ENCODE measurements at places on chromosomes 16 and 17.

- DNase-seq = no peak
These were observed 69.7 kb upstream of the DNAJA2 start for GRCh38 chr16:47043200-47043599.

GRCh38 chr17:79548116-79548515 lies 62.7 kb downstream of the RBFOX3 start:
- DNase-seq = no peak

- no peak for DNase-seq
These were observed 94.2 kb downstream of the MAP2K4 start for GRCh38 chr17:12114686-12115418.

- DNase-seq = no peak
These were observed 20.5 kb downstream of the PRKCB start for GRCh38 chr16:23856251-23856709.

- DNase-seq = no peak
These were observed 48.9 kb downstream of the ERCC4 start for GRCh38 chr16:13968835-13969234.

- DNase-seq = no peak
These were observed 16.9 kb upstream of the KDM6B start for GRCh38 chr17:7816926-7817642.

DNA sequence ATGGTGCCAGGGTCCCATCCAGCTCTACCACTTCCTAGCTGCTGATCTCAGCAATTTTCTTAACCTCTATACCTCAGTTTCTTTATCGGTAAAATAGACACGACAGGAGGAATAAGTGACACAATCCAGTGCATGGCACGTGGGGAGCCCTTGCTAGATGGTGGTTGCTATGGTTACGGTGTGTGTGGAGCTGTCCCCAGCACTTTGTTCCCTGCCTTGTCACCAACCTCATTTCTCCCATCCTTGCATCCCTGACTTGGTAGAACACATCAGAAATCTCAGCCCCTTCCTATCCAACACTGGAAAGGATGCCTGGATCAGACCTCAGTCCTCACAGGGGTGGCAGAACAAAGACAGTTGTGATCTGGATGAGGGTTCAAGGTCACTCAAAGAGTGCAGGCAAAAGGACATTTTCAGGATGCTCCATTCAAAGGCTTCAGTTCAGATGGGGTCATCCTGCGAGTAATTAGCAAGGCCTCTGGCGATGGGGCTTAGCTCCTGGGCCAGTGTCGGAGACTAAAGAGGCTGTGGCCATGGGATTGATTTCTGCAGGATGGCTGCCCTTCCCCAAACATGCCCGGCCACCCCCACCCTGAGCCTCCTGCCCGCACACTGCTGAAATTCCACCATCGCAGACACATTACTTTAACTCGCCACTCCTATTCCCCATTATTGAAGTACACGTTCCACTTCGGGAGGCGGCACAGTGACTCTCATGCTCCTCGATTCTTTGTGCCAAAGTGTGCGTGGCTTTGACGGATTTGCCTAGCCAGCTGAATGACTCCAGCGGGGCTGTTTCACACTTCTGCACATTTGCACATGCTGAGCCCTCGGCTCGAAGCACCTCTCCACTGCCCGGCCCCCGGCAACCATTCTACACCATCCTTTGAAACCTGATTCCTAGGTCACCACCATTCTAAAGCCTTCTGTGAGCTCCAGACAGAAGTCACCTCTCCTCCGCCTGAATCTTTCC lies 40.3 kb downstream of the WNT3 start:
- no peak for DNase-seq

DNA sequence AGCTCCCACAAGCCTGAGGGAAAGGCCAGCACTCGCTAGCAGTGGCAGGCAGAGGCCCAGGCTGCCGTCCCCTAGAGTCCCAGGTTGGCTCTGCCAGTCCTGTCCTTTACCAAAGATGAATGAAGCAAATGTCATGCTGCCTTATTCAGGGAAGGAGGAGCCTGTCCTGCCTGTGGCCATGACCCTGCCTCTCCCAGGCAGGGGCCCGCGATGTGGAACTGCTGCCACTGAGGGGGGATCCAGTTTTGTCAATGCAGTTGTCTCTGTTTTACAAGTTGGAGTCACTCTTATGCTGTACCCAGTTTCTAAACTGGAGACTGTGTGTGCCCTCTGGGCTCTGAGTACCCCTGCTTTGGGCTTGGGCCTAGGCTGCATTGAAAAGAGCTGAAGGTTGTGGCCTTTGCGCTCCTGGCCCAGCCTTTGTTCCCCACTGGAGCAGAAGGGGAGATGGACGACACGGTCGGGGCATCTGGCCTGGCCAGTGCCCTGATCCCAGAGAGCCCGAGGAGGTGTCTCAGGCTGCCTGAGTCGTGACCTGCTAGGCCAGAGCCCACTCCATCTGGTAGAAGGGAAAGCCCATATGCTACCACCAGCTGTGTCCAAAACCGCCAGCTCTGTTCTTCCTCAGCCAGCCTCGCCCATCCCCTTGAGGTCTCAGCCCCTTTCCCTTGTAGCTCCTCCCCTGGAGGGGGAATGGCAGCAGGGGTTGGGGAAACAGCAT lies 5.5 kb downstream of the LIMD2 start:
- no peak for DNase-seq

DNA sequence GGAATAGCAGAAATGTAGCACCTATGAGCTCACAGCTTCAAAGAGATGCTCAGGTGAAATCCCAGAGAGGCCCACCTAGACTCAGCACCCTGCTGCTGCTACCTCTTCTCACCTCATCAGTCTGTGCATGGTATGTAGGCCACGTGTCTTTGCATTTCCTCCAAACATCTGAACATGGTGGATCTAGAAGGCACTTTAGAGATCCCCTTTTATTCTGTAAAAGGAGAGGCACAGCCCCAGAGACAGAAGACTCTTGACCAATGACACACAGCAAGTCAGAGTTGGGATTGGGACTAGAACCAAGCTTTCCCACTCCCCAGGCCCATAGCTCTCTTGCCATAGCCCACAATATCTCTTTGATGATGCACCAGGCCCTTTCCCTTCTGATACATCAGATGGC lies 19.4 kb upstream of the NKD1 start:
- DNase-seq = no peak

DNA sequence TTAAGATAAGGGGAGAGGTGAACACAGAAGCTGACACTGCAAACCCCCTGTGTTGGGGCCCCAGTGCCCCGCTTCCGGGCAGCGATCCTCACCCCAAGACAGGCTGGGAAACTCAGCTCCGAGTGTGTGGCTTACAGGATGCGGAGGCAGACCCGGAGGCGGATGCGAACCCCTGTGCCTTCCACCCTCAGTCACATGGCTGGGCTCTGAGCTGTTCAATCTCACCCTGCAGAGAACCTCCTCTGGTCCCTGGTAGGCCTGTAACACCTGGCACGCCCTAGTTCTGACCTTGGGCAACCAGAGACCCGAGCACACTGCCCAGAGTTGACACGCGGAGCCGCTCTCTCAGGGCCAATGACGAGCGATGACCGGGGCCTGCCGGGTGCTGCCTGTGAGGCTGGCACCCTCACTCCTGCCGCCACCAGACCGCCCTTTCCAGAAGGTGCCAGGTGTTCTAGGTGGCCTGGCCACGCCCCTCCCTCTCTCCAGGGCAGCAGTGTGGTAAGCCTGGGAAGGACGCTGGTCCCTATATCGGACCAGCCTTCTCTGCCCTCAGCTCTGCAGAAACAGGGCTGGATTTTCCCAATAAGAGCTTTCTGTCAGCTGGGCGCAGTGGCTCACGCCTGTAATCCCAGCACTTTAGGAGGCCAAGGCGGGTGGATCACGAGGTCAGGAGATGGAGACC lies 23.3 kb downstream of the MEAK7 start:
- DNase-seq = no peak

DNA sequence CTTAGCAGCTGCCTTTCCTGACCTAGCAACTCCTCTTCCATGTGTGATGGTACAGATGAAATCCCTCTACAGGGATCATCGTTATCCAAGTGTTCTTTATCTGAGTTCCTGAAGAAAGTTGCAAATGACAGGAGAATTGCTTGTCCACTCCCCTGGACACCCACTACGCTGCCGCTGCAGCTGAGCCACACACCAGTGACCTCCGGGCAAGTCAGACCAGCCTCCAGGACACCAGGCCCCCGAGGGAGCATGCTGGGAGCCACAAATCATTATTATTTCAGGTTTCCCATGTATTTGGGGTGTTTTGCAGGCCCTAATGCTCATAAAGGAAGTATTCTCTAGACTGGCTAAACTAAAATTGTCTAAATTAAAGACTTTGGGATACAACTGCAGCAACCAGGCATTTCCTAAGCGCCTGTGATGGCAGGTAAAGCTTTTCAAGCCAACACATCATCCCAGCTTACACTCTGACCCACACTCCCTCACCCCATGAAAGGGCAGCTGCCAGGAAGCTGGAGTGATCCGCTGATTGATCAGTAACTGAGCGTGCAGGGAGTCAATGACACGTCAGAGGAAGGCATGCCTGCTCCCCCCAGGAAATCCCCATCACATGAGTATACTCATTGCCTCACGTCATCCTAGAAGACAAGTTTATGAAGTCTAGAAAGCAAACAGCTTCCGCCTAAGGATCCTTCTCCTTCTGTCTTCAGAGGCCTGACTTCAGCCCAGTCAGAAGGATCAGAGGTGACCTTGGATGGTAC lies 14.4 kb downstream of the FA2H start:
- DNase-seq = no peak

GRCh38 chr16:672371-672770 lies 3.1 kb upstream of the RHBDL1 start:
- DNase-seq = no peak

DNA sequence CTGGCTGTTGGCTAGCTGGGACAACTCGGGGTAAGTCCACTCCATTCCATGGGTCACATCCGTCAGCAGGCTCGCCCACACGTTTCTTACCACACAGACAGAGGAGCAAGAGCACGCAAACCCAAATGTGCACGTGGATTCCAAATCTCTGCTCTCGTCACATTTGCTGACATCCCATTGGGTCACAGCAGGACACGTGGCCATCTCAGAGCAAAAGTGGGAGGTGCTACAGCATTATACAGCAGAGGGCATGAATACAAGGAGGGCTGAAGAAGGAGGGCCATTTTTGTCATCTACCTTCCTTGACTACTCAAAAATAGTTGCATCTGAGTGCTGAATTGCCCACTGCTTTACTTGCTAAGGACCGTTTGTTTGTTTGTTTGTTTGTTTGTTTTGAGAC lies 84.7 kb downstream of the RBBP6 start:
- DNase-seq = no peak

- DNase-seq = no peak
These were observed 12.7 kb downstream of the MSI2 start for GRCh38 chr17:57269052-57269451.

GRCh38 chr16:83842291-83842690 lies 34.5 kb downstream of the HSBP1 start:
- no peak for DNase-seq

GRCh38 chr17:65896889-65897288 lies 295.0 kb downstream of the CEP112 start:
- DNase-seq = no peak

DNA sequence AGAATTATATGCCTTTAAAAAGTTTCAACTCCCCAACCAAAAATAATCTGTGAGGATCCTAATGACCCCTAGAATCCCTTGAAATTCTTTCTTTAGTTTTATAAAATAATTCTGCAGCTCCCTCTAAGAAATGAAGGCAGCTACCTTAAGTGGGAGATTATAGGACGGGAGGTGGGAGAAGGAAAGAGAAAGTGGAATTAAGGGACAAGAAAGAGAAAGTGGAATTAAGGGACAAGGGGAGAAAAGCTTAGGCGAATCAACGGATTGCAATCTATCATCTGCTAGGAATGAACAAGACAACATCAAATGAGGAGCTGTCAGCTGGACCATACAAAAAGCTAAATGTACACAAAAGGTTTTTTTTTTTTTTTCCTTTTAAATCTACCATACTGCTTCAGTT lies 262.0 kb downstream of the ZFHX3 start:
- no peak for DNase-seq

GRCh38 chr17:74739227-74739831 lies 2.3 kb downstream of the RAB37 start:
- DNase-seq = no peak

GRCh38 chr17:42568341-42569111 lies 1.6 kb downstream of the MLX start:
- no peak for DNase-seq

DNA sequence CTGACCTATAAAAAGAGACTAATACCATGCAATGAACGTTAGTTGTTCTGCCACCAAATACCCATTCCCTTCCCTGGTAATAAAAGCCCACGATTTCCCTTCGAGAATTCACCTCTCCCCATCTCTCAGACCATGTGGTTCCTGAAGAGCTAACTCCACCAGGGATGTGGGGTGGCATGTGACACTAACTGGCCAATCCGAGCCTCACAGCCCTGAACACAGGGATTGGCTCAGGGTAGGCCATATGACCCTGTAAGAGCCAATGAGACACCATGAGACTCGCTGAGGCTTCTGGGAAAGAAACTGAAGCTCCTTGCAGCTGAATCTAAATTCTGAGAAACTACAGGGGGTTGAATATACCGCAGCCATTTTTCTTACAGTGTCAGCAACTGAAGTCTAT lies 21.1 kb downstream of the HELZ start:
- no peak for DNase-seq

GRCh38 chr17:29178750-29179231 lies 1.4 kb downstream of the MYO18A start:
- DNase-seq = no peak

DNA sequence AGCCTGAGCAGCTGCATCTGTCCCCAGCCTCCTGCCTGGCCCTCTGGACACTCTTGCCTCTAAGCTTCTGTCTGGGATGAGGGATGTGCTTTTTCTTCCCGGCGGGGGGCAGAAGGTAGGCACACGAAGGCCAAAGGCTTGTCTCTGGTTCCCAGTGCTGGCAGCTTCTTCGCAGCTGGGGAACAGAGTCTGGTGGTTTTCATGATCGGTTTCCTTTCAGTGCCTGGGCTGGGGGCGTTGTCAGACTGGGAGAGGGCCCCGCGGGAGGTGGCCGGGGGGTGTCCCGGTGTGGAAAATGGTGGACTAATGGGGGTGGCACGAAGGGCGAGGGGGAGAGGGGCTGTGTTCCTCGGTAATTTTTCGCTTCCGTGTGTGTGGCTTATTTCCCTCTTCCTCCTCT lies 988 bp downstream of the RAP1GAP2 start:
- DNase-seq = no peak

DNA sequence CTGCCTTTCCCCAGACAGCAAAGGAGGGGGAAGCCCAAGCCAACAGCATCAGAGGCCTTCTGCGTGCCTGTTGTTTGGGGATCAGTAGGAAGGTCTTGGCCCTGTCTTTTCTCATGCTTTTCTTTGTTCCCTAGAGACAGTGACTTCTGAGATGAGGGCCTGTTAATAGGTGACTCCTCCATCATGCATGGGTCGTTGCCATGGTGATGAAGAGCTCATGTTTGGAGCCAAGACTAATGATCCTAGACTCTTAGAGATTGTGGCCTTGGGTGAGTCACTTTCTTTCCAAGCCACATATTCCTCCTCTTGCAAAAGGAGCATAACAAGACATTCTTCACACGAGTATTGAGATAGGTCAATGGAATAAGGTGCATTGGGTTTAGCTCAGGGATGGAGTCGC lies 201.1 kb upstream of the ASIC2 start:
- DNase-seq = no peak

- DNase-seq = no peak
These were observed 172.2 kb downstream of the ANKFN1 start for GRCh38 chr17:56325313-56326000.

GRCh38 chr17:39195568-39196160 lies 1.8 kb downstream of the CACNB1 start:
- no peak for DNase-seq
